Endothelial cell (in vitro differentiated cells): ENCODE measurements at places on chromosomes 6 and 20. TPM values are rescaled to one million over a fixed set of nuclear protein-coding genes. Genes with fewer than 3 reads are reported as not detected.

Gene HMGN3
- 98.2 TPM for total RNA-seq

Gene MUC22
- total RNA-seq, result not detected

GRCh38 chr6:54440549-54440948 lies 132.3 kb downstream of the TINAG start:
- no peak for DNase-seq
- no peak overlapping the region for H3K27ac ChIP-seq
- H3K27me3 ChIP-seq, result peaks cover 2% of the 10 kb centered on the region
- no peaks in the 10 kb centered on the region for H3K36me3 ChIP-seq

- no peak for DNase-seq
- peaks cover 5% of the 10 kb centered on the region for H3K27me3 ChIP-seq
- peaks cover 7% of the 10 kb centered on the region for H3K4me1 ChIP-seq
- no peak overlapping the region for H3K4me3 ChIP-seq
- H3K36me3 ChIP-seq, result no peaks in the 10 kb centered on the region
These were observed 109.1 kb upstream of the TIAM2 start for GRCh38 chr6:154886016-154886415.

DNA sequence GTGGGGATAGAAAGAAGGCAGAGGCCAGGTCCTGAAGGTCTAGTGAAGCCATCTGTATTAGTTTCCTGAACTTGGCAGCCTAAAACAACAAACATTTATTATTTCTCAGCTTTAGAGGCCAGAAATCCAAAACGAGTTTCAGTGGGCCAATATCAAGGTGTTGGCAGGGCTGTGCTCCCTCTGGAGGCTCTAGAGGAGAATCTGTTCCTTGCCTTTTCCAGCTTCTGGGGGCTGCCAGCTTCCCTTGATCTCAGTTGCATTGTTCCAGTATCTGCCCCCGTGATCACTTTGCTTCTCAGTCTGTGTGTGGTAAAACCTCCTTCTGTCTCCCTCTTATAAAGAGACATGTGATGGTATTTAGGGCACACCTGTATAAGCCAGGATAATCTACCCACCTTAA lies 82.4 kb downstream of the MAFB start:
- no peak overlapping the region for H3K4me3 ChIP-seq
- H3K27me3 ChIP-seq, result peaks cover 2% of the 10 kb centered on the region
- DNase-seq, result no peak
- H3K4me1 ChIP-seq, result no peaks in the 10 kb centered on the region
- no peaks in the 10 kb centered on the region for H3K36me3 ChIP-seq
- H3K27ac ChIP-seq, result no peak overlapping the region

- peaks cover 27% of the 10 kb centered on the region for H3K4me1 ChIP-seq
- no peak for DNase-seq
- peak overlapping the region; percentile 87 for H3K27ac ChIP-seq
- peak overlapping the region; percentile 92 for H3K4me3 ChIP-seq
- H3K27me3 ChIP-seq, result peaks cover 9% of the 10 kb centered on the region
These were observed 662 bp upstream of the SLC9A8 start for GRCh38 chr20:49811825-49812506.
